CD4-positive, alpha-beta T cell treated with Interleukin-15 for 1 hour (primary cell): ENCODE measurements at places on chromosomes 6 and 20.

GRCh38 chr6:51477711-51478311, 609.6 kb downstream of the PKHD1 start:
- DNase-seq, result no peak

- DNase-seq, result no peak
Measured at GRCh38 chr6:159467473-159468041, 225.5 kb downstream of the SOD2 start.

DNA sequence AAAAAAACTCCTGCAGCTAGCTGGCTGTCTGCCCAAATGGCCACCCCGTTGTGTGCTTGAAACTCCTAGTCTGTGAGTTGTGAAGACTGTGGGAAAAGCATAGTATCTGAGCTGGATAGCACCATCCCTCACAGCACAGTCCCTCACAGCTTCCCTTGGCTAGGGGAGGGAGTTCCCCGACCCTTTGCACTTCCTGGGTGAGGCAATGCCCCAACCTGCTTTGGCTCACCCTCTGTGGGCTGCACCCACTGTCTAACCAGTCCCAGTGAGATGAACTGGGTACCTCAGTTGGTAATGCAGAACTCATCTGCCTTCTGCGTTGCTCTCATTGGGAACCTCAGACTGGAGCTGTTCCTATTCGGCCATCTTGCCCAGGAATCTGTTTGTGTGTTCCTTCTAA, 260.6 kb upstream of the STXBP5 start:
- no peak for DNase-seq

DNA sequence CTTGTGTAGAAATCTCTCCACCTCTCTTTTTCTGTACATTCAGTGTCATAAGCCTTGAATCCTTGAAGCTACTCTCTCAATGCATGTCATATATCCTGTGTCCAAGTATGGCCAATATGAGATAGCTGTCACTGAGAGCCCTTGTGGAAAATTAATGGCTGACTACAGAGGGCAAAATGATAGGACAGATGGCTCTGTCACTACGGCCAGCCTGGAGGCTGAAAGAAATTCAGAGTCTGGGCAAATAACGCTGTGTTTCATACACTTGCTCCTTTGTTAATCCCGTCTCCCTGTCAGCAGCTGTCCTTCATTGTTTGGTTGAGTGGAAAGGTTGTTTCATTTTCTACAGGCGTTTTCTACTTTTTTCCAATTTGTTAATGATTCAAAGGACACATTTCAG, 70.4 kb upstream of the VGLL2 start:
- no peak for DNase-seq

DNA sequence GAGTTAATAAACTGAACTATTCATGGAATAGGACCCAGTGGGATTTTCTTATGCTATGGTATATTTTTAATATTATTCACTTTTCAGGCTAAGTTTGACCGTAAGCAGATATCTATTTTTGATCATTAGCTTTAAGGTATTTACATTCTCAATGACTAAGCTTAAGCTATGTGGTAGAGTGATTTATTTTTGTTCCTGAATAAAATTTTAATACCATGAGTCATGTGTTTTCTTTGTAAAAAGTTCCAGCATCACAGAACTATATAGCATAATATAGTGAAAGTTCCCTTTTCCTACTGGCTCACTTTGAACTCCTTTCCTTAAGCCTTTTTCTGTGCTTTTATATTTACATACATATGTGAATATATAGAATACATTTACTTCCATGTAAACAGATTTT, 75.8 kb downstream of the BCKDHB start:
- no peak for DNase-seq

DNA sequence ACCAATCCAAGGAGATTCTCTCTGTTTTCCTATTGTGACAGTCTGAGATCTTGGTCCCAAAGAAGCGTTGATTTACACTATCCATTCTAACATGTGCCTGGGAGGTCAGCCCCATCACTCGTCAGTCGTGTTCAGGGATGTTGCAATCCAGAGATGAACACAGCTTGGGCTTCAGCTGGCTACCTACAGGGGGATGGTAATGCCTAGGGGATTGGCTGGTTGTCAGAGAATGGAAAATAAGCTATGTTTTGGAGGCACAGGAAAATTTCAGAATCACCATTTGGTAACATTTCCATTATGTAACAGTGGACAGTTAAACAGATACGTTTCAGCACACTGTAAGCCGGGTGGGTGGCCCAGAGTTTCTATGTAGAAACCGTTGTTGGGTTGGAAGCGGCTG, 147.1 kb upstream of the RALGAPA2 start:
- no peak for DNase-seq

DNA sequence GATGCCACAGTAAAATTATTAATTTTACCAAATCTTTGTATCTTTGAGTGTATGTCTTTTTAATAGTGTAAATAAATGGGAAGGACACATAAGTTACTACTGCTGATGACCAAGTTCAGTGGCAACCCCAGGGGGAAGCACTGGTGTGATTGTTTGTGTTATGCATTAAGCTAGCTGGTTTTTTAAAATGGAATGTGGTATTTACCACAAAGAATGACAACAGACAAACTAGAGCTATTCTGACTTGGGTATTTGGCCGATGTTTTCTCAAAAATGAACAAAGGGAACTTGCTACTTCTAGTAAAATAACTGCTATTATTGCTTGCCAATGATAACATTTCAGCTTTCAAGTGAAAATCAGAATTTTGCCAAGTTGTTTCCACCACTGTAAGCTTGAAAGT, 2.9 kb downstream of the FNDC1 start:
- DNase-seq, result no peak

DNA sequence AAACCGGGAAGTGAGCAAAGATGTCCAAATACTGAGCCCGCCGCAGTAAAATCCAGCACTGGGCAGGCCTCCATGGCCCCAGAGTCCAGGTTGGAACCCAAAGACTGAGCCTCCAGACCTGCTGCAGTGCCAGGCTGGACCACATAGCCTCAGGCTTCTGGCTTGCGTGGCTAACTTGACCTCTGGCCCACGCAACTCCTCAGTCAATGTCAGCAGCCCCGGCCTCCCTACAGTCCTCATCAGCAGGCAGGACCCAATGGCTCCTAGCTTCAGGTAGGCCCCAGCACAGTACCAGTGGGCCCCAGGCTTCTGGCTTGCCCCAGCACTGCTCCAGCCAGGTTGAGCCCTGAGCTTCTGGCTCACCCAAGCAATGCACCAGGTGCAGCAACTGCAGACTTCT, 245.1 kb upstream of the AFDN start:
- no peak for DNase-seq

GRCh38 chr6:68533339-68533795, 101.7 kb upstream of the ADGRB3 start:
- no peak for DNase-seq

DNA sequence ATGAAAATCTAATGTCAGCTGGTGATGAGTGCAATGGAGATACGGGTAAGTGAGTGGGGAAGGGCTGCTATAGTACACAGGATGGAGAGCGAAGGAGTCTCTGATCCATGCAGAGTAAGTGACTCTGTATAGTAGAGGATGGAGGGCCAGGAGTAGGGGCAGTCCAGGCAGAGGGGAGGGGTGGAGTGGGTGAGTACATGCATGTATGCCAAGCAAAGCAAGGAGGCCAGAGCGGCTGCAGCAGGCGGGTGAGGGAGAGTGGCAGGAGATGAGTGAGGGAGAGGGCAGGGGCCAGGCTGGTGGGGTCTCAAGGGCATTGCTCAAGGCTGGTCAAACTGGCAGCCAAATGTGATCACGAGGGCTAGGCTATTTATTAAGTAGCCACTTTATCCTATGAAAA, 94.0 kb downstream of the PREP start:
- DNase-seq, result no peak

- DNase-seq, result no peak
Measured at GRCh38 chr6:121498481-121499276, 63.2 kb downstream of the GJA1 start.

- no peak for DNase-seq
Measured at GRCh38 chr6:6565488-6565887, 23.0 kb upstream of the LY86 start.

- DNase-seq, result no peak
Measured at GRCh38 chr20:925516-925915, 9.4 kb upstream of the ANGPT4 start.

DNA sequence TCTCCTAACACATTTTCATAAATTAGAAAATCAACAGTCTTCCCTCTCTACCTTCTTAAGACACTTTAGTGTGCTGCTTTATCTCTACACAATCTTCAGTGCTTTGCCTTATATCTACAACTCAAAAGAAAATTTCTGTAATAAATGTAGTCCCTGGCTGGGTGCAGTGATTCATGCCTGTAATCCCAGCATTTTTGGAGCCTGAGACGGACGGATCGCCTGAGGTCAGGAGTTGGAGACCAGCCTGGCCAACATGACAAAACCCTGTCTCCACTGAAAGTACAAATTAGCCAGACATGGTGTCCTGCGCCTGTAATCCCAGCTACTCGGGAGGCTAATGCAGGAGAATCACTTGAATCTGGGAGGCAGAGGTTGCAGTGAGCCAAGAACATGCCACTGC, 9.7 kb upstream of the EDN1 start:
- DNase-seq, result no peak

DNA sequence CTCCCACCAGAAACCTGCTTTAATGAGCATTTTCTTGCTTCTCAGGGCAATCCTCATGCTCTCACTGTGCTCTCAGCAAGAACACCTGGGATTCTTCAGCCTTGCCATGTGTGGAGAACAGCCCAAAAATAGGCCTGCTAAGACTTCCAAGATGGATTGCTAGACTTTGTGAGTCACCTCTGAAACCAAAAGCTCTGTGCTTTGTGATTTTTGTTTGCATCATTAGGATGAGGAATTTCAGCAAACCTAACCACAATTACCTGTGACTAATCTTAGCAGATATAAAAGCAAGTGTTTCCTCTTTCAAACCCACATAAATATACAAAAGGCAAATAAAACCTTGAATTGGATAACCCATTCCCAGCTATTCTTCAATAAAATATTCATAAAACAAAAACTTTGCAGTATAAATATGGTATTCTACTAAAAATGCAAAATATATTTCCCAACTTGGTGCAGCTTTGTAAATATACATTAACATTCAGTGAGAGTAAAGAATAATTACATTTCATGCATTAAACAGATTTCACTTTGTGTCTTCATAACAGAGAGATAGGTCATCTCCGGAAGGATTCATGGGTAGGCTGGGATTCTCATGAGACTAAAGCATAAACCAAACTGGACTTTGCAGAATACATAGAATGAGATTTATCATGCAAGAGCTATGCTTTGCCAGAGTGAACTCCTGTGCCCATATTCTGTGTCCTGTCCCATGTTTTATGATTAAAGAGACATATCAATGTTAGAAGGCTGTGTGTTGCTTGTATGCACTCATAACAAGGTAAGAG, 33.5 kb downstream of the TPBG start:
- DNase-seq, result no peak

- DNase-seq, result no peak
Measured at GRCh38 chr6:8057263-8057662, 6.9 kb downstream of the BLOC1S5 start.
